SK-MEL-5 (cell line): ENCODE measurements at places on chromosomes 4 and X.

DNA sequence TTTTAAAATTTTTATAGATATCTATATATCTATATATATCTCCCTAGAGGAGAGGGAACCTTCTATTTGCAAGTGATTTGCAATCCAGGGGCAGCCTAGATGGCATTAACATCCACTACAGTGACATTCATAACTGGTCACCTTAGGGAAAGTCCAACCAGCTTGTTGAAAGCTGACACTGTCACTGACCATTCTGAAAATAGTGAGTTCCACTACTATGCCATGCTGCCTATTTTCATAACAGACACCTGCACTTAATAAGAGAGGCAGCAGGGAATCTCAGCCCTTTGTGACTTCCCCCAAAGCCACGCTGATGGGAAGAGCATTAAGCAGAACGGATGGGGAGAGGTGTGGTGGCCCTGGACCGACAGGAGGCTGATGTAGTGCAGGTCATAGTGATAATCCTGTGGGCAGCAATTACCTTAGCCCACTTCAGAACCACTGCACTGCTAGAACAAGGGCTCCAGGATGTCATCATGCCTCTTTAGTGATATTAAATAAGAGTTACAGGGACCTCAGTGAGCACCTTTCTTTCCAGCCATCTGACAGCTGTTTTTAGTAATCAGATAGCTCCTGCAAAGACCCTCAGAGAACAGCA is 51.3 kb downstream of the GPRIN3 start:
- DNase-seq: no peak

DNA sequence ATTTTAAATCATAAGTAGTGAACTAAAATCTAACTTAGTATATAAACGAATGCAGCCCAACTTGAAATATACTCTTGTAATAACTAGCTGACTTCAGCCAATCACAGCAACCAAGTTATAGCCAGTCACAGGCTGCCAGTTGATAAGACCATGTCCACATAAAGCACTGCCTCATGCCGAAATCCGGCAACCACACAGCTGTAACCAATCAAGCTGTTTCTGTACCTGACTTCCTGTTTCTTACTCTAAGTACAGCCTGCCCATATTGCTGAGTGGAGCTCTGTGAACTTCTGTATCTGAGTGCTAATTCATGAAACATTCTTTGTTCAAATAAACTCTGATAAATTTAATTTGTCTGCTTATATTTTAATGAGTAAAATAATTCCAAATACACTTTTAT is 805.3 kb upstream of the EPHA5 start:
- DNase-seq: no peak

DNA sequence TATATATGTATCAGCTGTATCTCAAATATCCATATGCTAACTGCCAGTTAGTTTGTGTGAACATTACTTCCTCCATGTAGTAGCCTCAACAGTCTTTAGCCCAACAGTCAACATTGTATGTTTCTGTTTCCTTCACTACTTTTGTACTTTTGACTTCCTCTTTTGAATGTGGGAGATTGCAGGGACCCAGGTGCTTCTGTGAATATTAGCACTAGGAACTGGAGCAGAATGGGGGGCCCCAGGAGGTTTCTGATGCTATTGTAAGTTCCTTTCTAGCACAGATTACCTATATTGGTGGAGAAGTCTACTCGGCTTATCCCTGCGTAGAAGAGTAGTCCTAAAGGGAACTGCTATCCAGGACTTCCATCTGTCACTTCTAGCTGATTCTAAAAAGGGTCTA is 2.3 kb downstream of the PLAC8 start:
- DNase-seq: no peak

DNA sequence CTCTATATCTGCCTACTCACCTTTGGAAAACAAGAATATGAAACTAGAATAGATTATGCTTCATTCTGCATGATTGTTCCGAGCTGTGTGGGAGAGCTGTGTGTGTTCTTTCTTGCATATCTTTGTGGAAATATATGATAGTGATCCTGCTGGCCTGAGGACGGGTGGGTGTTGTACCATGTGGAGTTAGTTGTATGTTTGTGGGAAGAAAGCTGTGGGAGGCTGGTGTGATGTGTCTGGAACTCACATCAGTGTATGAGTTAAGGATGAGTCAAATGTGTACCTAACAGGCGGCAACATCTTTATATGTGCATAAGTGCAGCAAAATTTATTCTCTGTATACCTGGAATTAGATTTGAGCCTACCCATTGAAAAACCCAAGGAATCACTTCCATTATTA is 208.1 kb upstream of the ADGRL3 start:
- no peak for DNase-seq

DNA sequence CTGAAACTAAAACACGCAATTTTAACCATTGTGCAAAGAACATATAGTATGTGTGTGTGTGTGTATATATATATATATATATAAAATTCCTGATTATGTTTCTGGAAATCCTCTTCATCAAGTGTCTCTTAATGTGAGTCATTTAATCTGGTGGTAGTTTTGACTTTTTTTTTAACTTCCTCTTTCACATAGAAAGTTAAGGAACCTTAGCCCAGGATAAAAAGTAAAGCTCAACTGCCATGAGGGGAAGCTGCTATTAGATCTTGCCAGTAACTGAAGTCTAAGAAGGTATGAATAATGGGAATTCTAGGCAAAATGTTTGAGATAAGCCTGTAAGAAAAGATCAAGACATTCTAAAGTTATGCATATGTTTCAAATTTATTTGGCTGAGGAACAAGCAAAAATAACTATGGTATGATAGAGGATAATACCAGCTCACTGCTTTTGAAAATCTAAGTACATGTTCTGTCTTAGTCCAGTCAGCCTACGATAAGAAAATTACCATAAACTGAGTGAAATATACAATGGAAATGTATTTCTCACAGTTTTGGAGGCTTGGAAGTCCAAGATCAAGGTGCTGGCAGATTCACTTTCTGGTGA is 757.0 kb downstream of the TRAM1L1 start:
- no peak for DNase-seq

- no peak for DNase-seq
Observed at GRCh38 chrX:115531818-115532403, 29.1 kb upstream of the PLS3 start.

- no peak for DNase-seq
Observed at GRCh38 chr4:147104768-147105167, 159.1 kb upstream of the TTC29 start.

GRCh38 chr4:111789901-111790640 is 355.2 kb upstream of the FAM241A start:
- no peak for DNase-seq

DNA sequence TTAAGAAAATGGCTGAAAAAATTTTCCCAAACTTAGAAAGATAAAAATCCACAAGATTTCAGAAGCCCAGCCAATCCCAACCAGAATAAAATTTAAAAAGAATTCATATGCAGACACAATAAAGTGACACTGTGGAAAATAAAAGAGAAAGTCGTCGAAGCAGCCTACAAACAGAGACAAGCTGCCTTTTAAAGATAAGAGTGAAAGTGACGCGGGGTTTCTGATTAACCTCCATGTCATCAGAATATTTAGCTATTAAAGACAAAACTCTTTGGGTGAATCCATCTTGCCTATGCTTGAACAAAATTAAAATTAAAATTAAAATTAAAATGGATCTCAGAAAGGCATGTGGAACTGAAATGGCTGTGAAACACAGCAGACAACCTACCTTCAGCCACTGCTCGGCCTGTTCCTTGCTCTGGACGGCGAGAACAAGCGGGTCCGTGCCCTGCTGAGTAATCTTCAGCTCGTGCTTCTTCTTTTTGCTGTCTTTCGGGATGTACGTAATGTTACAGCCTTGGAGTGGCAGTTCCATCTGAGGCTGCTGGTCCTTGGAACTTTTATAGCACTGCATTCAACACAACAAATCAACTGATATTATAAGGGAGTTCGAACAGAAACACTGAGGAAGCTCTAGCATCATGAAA is 101.4 kb downstream of the AFAP1 start:
- no peak for DNase-seq

GRCh38 chr4:54256491-54257486 is 27.7 kb downstream of the PDGFRA start:
- DNase-seq: no peak

DNA sequence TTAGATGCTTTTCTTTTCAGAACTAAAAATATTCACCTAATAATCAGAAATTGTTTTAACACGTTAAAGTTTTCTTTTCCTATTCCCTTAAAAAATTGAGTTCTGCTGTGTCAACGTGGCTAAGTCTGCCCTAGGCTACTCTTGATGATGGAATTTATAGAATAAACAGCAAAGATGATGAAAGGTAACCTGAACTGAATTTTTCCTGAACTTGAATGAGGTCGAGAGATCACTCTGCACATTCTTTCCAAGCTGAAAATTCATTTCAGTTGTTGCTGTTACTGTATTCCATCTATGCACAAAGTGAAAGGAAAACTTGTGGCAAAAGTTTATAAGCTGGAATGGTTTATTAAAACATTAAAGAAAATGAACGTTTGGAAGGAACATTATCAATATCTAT is 245.9 kb upstream of the GIMD1 start:
- no peak for DNase-seq

DNA sequence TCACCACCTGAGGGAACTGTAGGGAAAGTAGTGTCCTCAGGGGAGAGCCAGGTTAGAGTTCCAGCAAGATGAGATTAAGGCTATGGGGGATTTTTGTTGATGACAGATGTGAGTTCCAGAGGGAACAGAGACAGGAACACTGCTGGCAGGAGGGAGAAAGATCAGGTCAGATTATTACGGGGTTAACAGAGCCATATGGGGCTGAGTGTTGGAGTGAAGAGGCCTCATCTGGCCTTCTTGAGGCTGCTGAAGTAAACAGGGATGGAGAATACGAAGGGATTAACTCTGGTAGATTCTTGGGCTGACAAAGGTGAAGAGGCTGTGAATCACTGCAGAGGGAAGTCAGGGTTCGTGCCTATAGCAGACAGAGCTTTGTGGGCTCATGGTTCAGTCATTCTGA is 47.9 kb upstream of the POU4F2 start:
- no peak for DNase-seq

DNA sequence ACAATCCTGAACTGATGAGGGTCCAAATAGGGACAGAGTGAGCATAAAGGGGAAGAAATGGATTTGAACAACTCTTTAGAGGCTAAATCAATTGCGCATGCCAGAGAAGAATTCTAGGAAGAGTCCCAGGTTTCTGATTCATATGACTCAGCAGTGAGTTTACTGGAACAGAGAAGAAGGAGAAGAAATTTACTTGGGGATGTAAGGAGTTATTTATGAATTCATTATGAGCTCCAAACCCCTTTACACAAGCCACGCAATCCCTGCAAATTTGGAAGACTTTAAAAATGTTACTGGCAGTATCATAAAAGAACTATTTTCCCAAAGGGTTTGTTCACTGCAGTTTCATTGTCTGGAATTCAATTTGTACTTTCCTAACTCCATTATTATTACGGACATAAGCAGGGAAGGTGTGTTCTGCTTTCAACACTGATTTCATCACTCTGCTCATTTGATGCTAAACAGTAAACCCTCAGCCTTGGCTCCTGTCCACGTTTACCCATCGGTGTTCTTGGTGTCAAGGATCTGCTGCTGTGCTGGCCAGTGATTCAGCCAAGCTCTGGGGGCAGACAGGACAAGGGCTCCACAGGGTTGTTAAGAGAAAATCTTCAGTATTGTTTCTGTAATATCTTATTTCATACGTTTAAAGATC is 273.7 kb downstream of the HNRNPD start:
- no peak for DNase-seq

GRCh38 chrX:48696909-48697727 is 584 bp downstream of the SUV39H1 start:
- DNase-seq: peak; percentile 34
